ENCODE measurements at places on chromosomes 16 and 17. TPM values are rescaled to one million over a fixed set of nuclear protein-coding genes. Genes with fewer than 3 reads are reported as not detected.

DNA sequence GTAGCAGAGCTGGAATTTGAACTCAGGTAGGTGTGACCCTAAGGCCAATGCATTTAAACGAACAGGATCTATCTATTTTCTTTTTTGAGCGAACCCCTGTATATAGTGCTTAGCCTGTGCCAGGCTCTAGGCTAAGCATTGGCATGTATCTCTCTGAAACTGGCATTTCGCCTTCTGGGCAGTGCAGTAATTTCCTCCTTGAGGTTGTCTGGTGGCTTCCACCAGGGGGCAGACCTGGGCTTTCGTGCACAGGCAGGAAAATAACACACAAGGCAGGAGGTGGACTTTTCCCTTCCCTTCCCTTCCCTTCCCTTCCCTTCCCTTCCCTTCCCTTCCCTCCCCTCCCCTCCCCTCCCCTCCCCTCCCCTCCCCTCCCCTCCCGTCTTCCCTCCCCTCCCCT is 34.4 kb upstream of the PRKCB start:
- DNase-seq, result peak; percentile 37

DNA sequence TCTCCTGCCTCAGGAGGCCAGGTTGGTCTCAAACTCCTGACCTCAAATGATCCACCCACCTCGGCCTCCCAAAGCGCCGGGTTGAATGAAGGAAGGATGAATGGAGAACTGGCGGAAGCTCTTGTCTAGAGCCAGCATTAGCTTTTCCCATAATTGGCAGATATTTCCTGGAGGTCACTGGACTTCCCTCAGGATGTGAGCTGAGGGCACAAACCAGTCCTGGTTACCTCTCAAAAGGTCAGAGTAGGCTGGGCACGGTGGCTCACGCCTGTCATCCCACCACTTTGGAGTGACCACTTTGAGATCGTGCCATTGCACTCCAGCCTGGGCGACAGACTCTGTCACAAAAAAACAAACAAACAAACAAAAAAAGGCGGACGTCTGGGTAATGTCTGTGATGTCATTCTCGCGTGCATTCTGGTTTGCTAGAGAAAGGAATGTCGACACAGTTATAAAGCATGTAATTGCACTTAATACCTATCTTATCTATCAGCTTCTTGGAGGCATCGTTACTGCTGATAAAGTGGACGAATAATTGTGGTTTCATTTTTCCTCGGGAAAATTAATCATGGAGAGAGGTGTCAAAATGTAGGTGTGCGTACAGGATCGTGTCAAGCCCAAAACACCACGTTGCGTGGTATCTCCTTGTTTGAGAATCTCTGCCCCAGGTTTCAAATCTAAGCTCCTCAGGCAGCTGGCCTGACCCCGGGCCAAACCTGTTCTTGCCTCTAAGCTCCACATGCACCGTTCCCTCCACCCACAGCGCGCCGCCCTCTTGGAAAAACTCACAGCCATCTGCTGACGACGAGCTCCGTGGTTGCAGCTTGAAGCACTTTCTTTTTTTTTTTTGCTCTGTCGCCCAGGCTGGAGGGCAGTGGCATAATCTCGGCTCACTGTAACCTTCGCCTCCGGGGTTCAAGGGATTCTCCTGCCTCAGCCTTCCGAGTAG is 6.4 kb upstream of the CRK start:
- DNase-seq, result no peak

- DNase-seq, result no peak
Observed at GRCh38 chr17:43877451-43878155, 29.7 kb downstream of the MPP2 start.

GRCh38 chr17:63434951-63435571 is 11.0 kb downstream of the CYB561 start:
- DNase-seq, result peak; percentile 45

Gene TIMP2
- total RNA-seq, result 94.7 TPM

DNA sequence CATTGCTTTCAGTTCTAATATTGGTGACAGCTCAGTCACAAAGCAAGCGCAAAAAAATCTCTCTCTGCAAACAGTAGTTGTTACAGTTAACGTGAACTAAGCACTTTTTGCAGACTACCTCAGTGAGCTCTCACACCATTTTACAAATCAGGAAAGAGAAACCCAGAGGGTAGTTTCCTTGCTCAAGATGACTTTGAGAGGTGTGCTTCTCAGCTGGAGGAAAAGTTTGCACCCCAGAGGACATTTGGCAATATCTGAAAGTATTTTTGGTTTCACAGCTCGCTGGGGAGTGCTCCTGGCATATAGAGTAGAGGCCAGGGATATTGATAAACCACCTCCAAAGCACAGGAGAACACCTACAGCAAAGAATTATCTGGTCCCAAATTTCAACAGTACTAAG is 741.1 kb upstream of the EEF2KMT start:
- DNase-seq, result no peak

DNA sequence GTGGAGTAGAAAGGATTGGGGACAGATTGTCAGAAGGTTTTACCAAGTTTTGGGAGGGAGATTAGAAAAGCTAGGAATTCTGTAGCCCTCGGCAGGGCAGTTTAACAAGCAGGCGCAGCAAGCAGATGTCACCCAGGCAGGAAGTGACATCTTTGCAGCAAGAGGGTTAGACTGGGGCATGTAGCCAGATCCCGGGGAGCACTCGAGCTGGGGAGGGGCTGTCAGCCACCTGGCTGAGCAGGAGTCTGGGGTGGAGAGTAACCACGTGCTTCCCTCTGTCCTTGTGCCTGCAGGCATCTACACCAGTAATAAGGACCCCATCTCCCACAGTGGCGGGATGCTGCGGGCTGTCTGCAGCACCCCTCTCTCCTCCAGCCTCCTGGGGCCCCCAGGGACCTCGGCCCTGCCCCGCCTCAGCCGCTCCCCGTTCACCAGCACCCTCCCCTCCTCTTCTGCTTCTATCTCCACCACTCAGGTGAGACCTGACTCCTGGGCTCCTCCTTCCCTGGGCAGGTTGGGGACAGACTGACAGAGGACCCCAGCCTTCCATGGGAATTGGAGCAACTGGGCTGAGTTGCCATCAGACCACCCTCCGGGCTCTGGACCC is 12.2 kb downstream of the MLLT6 start:
- no peak for DNase-seq

Gene KRT31
- not detected for total RNA-seq

Gene ABCA5
- total RNA-seq, result 0.75 TPM

DNA sequence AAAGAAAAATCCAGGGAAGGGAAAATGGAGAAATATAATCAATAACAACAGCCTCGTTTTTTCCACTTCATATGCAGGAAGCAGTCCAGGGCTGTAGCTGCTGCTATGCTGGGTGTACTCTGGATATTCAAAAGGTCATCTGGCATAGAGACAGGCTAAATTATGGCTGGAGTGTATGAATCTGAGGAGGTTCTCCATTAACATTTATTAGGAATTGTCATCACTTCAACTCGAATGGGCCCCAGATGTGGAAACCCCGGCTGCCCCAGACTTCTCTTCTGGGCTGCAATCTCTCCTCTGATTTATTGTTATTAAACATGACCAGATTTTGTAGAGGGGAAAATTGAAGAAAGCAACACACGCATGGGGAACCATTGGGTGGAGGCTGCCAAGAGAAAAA is 33.5 kb upstream of the SKAP1 start:
- DNase-seq, result no peak

DNA sequence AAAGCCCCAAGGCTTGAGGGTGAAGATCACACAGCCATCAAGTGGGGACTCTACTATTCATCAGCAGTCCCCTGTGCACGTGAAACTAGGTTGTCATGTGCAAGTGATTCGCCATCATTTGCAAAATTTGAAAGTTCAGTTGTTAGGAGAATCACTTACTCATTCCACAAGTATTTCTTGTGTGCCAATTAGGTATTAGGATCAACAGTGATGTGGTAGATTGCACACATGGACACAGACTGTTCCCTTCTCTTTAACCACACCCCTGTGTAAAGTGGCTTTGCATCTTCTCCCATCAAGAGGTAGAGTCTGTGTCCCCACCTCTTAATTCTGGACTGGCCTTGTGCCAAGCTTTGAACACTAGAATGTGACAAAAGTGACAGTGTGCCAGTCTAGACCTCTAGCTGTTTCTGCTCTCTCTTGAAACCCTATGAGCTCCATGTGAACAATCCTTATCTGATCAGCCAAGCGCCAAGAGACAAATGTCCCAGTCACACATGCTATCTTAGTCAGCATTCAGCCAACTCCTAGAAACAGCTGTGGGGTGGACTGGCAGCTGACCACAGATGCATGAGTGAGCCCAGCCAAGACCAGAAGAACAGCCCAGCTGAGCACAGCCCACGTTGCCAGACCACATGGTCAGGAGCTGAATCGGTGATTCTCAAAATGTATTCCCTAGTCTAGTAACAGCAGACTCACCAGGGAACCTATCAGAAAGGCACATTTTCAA is 31.5 kb upstream of the SHISA9 start:
- peak; percentile 49 for DNase-seq

Gene ACSM3
- not detected for total RNA-seq

DNA sequence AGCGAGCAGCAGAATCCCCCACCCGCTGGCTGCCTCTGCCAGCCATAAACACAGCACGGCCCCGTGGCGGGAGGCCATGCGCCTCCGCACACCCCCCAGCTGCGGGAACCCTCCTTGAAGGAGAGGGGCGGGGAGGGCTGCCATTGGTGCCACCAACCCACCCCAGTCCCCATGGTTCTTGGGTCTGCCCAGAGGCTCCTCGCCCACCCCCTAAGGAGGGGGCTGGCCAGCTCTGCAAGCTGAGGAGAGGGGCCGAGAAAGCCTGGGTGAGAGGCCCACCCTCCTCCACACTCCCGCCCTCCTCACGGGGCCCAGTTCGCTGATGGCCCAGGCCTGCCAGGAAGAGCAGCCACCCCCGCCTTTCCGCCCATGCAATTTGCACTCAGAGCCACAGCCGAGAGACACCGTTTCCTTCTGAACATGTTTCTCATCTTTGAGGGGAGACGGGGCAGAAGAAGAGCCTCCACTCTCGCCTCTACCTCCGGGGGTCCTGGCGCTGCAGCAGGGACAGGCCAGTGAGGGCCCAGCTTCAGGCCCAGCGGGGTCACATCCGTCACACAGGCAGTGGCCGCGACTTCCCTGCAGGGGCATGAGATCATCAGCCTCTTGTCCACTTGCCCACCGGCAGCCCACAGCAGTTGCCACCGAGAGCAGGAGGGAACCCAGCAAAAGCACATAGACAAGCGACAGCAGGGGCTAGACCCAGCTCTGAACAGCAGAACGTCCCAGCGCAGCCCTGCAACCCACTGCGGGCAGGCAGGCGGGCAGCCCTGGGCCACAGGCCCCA is 23.0 kb downstream of the KATNB1 start:
- no peak for DNase-seq

Gene C17orf50
- not detected for total RNA-seq

DNA sequence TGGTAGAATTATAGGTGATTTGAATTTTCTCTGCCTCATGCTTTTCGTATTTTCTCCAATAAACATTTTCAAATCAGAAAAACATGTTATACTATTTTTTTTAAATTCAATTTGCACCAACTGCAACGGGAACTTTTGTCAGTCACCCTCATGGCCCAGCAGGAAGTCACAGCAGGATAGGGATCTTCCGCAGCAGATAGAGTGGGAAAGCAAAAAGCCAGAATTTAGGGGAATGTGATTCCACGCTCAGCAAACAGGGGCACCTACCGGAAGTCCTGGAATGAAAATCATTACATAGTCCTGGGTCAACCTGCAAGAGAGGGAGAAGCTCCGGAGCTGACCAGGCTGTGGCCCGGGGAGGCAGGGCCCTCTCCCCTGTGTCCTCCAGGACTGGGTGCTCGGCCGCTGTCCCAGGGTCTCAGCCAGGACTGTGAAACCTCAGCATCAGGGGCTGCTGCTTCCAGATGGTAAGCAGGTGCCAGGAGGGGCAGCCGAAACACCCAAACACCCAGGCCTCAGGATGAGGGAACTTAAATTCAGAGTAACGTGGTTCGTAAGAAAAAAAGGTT is 3.9 kb downstream of the SLC47A2 start:
- no peak for DNase-seq

GRCh38 chr17:79797492-79798298 is 818 bp upstream of the CBX8 start:
- no peak for DNase-seq

Gene KRT27
- total RNA-seq, result not detected

DNA sequence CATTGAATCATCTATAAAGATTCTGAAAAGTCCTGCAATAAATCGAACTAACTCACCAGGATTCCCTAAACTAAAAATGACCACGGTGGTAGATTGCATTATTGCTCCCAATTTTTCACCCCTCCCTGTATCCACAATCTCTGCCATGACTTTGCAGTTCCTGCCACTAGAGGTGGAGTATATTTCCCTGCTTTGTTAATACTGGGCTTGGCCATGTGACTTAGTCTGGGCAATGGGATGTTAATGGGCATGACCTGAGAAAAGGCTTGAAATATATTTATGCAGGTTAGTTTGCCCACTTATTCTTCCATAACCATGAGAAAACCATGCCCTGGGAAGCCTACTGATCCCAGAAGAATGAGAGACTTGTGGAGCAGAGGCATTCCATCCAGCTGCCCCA is 59.1 kb downstream of the NOG start:
- DNase-seq, result no peak

Gene HOXB9
- total RNA-seq, result 5.1 TPM

DNA sequence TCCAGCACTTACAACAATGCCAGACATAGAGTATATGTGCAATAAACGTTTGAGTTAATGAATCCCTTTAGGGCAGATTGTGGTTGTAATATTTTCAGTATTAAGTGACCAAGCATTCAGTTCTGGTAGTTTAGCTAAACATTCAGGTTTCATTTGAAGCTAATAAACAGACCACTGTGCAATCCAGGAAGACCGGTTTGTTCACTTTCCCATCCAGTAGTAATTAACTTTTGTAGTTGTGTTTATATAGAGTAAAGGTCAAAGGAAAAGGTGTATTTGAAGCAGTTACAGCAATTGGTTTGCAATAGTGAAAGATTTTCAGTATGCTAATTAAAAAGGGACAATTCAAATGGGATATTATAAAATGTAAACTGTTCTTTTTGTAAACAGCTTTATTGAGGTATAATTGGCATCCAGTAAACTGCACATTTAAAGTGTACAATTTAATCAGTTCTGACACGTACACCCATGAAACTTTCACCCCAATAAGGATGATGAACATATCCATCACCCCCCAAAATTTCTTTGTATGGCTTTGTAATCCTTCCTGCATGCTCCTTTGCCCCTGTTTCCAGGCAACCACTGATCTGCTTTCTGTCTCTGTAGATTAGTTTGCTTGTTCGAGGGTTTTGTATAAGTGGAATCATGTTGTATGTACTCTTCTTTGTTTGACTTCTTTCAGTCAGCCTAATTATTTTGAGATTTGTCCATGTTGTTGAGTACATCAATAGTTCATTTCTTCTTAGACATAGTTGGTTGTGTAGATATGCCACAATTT is 26.3 kb downstream of the MRTFB start:
- DNase-seq, result no peak

- peak; percentile 95 for DNase-seq
Observed at GRCh38 chr17:64343833-64344637, 46.6 kb downstream of the PECAM1 start.

- no peak for DNase-seq
Observed at GRCh38 chr16:84378567-84378966, 10.2 kb downstream of the ATP2C2 start.

GRCh38 chr16:4664538-4665418 is 28.6 kb upstream of the NUDT16L1 start:
- no peak for DNase-seq

- no peak for DNase-seq
Observed at GRCh38 chr17:17153071-17153470, 53.1 kb downstream of the PLD6 start.
